ENCODE measurements at places on chromosomes 2 and 18.
A peak's percentile ranks its signal among the peaks of the same experiment; 100 is the strongest.

- no peak for DNase-seq
These were observed 297.1 kb downstream of the TMX3 start for GRCh38 chr18:68417826-68418225.

DNA sequence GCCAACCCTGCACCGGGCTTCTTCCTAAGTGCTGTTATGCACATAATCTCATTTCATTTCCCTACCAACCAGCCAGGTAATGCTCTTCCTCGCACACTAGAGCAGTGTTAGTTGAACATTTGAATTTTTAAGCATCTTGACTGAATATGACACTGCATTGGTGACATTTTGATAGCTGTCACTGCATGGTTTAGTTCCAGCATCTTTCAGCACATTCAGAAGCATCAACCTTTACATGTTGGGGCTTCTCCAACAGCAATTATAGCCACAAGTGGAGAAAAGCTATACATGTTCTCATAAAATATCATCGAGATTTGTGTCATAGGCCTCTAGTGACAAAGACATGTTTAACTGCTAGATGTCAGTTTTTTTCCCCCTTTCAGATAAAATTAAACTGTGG is 230.1 kb upstream of the FOSL2 start:
- DNase-seq = no peak

DNA sequence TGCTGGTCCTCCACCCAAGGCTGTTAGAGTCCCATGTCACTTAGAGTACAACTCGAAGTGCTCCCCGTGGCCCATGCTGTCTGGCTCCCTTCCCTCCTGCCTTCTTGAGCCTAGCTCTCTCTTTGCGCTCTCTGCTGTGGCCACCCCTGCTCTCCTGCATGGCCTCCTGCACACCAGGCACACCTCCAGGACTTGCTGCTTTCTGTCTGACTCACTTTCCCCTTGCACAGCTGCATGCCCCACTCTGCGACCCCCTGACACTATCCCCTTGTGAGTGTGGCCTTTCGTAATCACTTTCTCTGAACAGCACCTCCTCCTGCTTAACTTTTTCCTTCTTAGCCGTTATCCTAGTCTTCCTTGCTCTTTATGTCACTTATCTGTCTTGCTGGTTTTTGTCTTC is 343.6 kb downstream of the TGIF1 start:
- DNase-seq = no peak

GRCh38 chr18:39751161-39751560 is 2185.6 kb upstream of the CELF4 start:
- no peak for DNase-seq

DNA sequence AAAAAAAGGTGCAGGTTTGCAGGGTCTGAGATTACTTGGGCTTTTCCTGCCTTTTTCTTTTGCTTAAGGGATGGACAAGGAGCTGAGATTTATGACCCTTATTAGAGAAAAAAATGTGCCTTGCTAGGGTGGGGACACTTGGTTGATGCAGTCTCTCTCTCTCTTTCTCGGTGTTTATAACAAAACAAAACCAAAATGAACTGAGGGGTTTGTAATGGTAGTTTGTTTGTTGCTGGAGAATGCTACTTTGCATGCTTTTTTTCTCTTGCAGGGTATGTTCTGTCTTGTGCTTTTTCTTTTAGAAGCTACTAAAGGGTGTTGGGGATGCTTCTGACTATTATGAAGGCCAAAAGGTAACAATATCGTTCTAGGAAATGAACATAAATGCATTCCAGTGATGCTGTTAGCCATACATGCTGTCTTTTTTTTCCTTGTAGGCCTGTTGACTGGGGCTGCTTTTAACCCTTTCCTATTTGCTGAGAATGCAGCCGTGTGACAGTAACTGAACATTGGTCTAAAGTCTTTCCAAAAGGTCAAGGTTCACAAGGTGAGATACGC is 435 bp downstream of the ZNF532 start:
- no peak for DNase-seq

DNA sequence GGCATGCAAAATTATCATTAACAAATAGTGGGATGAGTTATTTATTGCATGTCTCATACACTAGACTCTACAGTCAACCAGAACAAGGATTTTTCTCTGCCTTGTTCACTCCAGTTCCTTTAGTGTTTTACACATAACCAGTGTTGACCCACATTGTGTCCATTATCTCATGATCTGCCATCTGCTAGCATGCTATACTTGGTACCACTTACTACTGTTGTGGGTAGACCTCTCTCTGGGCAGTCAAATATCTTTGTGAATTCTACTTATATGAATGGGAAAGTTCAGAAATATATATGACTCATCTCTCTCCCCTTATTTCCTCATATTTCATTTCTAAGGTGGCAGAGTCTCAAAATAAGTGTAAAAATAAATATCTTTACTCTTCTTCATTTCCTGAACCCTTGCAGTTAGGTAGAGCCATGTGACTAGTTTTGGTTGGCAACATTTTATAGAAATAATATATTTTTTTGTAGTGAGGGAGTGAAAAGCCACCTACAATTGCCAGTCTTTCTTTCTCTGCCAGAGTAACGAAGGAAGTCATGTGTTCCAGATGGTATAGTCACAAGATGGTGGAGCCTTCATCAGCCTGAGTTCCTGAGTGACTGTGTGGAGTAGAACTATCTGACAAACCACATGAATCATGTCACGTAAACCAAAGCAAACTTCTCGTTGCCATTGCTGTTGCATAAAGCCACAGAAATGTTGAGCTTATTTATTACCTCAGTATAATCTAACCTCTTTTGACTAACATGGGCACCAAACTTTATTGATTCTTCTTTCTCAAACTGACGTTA is 704.0 kb downstream of the RNF144A start:
- peak; percentile 11 for DNase-seq

All from activated CD4-positive, alpha-beta T cell treated with anti-CD3 and anti-CD28 coated beads, Interleukin-2, Interleukin-6, amounts not matched to agents 100 ng/mL and 50 ng/mL, durations not matched to agents 16 hours and 8 hours (primary cell).